Stimulated activated naive CD8-positive, alpha-beta T cell treated with anti-CD3 and anti-CD28 coated beads, Interleukin-15, amount 100 ng/mL, for 72 hours (primary cell): ENCODE measurements at places on chromosomes 3 and 15.
A peak's percentile ranks its signal among the peaks of the same experiment; 100 is the strongest.

DNA sequence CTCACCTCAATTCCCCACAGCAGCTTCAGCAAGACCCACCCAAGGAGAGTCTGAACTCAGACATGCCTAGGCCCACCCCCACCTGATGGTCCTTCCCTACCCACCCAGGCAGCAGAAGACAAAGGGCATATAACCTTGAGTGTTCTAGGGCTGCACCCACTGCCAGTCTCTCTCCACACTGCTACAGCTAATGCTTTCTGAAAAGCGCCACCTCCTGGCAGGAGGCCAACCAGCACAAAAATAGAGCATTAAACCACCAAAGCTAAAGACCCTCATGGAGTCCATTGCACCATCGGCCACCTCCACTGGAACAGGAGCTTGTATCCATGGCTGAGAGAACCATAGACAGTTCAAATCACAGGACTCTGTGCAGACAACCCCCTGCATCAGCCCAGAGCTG, 11.3 kb upstream of the RPL39L start:
- peak; percentile 50 for DNase-seq

GRCh38 chr3:160739079-160739478, 17.0 kb upstream of the PPM1L start:
- DNase-seq: no peak

DNA sequence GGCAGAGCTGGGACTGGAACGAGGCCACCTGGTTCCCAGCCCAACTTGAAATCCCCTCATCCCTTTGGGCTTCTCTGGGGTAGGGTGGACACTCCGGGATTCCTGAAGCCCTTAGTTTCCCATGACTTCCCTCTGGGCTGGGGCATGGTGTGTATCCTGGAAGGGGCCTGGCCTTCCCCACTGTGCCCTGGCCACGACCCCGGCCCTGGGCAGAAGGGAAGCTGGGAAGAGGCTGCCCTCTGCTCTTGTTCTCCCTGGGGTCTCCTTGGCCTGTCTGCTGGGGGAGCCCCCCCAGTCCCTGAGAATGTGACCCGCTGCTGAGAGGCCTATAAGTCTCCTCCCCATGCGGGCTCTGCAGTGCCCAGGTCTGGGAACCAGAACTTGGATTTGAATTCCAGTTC, 104.9 kb downstream of the LINGO1 start:
- no peak for DNase-seq

DNA sequence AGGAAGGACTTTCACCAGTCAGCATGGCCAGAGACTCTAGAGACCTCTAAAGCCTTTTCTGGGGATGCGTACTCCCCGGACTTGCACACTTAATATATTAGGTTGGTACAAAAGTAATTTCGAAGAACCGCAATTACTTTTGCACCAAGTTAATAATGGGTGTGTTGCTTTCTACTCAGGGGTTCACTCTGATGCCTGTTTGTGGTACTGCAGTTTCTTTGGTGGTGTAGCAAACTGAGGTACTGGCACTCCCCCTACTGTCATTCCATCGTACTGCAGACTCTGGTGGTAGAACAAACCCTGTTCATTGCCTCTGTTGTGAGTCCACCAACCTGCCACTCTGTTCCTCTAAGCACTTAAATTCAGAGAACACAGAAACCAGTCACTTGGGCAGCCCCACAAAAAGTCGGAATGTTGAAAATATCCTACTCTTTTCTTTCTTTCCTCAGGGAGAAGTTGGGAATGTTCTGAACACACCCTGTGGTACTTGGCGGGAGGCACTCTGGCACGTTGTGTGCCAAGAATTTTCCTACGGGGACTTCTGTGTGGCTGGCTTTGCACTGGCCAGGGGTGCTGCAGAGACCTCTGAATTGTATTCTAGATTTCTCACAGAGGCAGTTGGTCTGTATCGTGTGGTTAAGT, 46.3 kb downstream of the GABRG3 start:
- DNase-seq: peak; percentile 41
